ENCODE measurements at places on chromosomes 7 and 10.

DNA sequence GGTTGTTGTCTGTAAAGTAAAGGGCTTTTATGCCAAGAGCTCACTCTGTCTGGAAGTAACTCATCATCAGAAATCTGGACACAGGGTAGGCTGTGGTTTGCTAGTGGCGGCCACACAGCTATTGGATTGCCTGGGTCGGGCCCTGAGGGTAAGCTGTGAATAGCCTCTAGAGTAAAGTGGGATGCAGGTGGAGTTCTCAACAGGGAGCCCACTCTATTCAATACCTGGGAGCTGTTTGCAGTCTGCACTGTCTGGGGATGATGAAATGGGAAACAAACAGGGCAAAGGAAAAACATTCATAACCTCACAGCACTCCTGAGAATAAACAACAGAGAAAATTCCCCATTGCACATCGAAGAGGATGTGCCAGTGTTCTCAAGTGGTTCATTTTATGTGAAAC is 582.6 kb downstream of the CALN1 start:
- no peak for DNase-seq

DNA sequence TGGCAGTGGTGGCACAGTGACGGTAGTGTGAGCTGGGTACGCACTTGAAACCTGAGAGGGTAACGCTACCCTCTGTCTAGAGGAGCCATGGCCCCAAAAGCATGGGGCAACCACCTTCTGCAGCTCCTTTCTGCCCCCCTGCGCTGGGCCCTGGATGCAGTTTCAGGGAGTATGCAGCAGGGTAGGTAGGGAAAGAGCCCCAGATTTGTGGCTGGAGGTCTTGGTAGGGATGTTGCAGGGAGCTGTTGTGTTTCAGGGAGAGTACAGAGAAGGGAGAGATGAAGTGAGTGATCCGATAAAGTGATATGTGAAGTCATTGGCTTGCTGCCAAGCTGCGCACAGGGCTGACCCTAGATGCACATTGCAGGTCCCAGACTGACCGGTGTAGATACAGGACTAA is 2.7 kb upstream of the PGAM2 start:
- no peak for DNase-seq

DNA sequence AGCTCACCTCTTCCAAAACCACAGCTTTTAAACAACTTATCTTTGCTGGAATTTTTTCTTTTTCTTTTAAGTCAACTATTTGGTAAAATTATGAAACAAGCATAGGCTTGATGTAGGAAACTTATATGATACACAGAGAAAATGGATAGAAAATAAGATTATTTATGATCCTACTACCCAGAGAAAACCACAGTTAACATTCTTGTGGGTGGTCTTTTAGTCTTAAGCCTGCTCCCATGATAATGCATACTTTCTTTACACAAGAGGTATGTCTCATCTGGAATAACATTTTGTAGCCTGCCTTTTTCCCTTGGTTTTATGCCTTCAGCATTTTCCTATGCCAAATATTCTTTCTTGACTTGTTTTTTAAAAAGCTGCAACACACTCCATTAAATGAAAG is 21.4 kb downstream of the PLPP4 start:
- no peak for DNase-seq

GRCh38 chr7:47085491-47086275 is 496.2 kb downstream of the TNS3 start:
- DNase-seq, result no peak

GRCh38 chr7:54360075-54360840 is 181.9 kb upstream of the VSTM2A start:
- no peak for DNase-seq

GRCh38 chr10:78312197-78313047 is 278.8 kb downstream of the RPS24 start:
- no peak for DNase-seq

- no peak for DNase-seq
These were observed 6.1 kb upstream of the CCL24 start for GRCh38 chr7:75819711-75820110.

GRCh38 chr7:16136896-16137295 is 284.4 kb downstream of the CRPPA start:
- no peak for DNase-seq

GRCh38 chr10:52410916-52411315 is 96.8 kb downstream of the DKK1 start:
- DNase-seq, result no peak

DNA sequence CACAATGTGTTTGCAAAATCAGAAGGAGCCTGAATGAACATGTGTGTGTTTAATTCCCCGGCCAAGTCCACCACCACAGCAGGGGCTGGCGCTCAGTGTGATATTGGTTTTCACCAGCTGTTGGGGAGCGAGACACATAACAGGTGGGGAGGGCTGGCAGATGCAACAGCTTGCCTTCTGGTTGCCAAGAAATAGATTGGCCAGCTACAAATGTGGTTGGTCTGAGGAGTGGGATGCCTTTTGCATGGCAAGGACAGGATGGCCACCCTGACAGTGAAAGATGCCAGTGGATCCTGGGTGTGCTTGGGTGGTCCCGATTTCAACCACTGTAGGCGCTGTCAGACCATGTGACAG is 292.5 kb upstream of the FZD8 start:
- no peak for DNase-seq

All from SK-N-MC (cell line).